Left colon (tissue), 2 donors: ENCODE measurements at places on chromosomes 16 and 17. TPM values are rescaled to one million over a fixed set of nuclear protein-coding genes. Genes with fewer than 3 reads are reported as not detected.
A peak's percentile ranks its signal among the peaks of the same experiment; 100 is the strongest.

Gene MAP3K14
- total RNA-seq = 13.0 TPM

Gene TMEM238L
- total RNA-seq = 95.0 TPM

Gene RPL23
- total RNA-seq = 836 TPM

Gene RNF167
- total RNA-seq = 96.5 TPM

Gene NSMCE1
- 44.7 TPM for total RNA-seq

Gene CLEC18A
- total RNA-seq = 2.0 TPM

Gene PLCG2
- 16.7 TPM for total RNA-seq

Gene TBX2
- total RNA-seq = 11.7 TPM

Gene PROCA1
- total RNA-seq = 1.8 TPM

Gene FNDC8
- total RNA-seq = not detected

Gene BAIAP2
- 20.8 TPM for total RNA-seq

DNA sequence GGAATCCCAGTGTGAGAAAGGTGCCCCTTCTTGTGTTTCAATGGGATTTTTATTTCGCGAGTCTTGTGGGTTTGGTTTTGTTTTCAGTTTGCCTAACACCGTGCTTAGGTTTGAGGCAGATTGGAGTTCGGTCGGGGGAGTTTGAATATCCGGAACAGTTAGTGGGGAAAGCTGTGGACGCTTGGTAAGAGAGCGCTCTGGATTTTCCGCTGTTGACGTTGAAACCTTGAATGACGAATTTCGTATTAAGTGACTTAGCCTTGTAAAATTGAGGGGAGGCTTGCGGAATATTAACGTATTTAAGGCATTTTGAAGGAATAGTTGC lies 567 bp downstream of the UBB start:
- DNase-seq = peak; percentile 22

- peak; percentile 65 for DNase-seq
These were observed 126.3 kb downstream of the ZNF778 start for GRCh38 chr16:89343501-89344457.

DNA sequence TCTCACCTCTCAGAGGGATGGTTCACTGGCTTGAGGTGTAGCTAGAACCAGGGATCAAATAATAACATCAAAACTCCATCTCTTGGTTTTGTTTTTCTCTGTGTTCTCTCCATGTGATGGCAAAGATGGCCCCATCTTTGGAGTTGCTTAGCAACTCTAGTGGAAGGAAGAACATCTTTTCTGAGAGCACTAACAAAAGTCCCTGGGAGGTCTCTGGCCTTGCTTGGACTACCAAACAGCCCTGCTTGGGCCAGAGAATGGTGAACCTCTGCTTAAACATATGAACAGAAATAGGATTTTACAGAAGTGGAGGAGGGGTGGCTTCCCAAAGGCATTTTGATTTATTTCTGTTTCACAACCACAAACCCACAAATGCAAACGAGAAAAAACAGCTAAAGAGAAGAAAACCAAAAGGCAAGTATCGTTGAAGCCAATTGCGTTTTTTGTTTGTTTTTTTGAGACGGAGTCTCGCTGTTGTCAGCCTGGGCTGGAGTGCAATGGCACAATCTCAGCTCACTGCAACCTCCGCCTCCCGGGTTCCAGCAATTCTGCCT lies 13.2 kb downstream of the GABARAPL2 start:
- DNase-seq = no peak

DNA sequence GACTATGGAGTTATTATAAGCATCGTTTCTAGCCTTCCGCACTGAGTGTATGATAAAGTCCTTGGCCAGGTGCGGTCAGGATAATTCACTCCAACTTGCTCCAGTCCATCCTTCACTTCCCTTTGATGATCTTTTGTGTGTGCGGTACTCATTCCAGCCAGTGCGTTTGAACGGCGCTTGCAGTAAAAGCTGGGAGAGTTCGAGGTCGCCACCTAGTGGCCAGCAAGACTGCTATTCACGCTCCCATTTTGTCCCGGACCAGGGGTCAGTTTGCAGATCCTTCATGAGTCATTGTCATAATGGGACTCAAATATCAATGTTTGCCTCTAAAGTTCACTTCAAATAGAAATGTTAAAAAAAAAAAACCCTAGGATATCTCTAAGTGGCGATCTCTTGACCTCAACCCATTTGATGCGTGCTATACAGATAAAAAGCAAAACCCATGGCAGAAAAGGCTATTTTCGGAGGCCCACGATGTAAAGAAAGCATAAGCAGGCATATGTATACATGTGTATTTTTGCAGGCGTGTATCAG lies 417.1 kb downstream of the TMEM114 start:
- DNase-seq = peak; percentile 75

DNA sequence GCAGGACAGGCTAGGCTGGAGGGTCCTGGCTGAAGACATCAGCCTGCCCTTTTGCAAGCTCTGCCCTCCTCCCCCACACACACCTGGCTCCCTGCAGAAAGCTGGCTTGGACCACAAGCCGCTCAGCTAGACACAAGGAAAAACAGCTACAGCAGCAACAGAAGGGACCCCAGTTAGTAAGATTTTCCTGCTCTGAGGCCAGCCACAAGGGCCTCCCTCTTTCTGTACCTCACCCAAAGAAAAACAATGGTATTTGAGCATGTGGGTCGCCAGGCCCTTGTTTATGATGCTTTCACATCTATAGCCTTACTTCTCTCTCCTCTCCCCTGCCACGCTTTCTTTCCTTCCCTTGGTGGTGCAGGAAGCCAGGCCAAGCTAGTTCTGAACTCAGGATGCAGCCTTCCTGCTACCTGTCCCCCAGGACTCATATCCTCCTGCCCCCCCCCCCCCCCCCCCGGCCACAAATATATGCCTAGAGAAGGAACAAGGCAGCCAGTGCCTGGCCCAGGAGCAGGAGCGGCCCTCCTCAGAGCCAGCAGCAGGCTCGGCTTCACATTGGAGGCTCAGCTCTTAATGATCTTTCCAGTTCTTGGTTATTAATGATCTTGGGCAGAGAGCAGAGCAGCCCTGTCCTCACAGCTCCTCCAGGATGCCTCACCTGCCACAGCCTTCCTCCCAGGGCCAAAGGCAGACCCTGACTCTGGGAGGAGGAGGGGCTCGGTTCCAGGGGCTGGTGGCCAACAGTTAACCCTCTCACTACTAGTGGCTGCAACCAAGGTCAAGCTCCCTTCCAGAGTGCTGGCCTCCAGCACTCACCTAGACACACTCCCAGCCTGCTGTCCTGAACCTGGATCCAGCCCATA lies 19.5 kb downstream of the GRIN2C start:
- DNase-seq = no peak

- DNase-seq = no peak
These were observed 24.7 kb upstream of the ICAM2 start for GRCh38 chr17:64045176-64045575.

GRCh38 chr16:56408379-56409098 lies 16.8 kb downstream of the AMFR start:
- DNase-seq = peak; percentile 18

DNA sequence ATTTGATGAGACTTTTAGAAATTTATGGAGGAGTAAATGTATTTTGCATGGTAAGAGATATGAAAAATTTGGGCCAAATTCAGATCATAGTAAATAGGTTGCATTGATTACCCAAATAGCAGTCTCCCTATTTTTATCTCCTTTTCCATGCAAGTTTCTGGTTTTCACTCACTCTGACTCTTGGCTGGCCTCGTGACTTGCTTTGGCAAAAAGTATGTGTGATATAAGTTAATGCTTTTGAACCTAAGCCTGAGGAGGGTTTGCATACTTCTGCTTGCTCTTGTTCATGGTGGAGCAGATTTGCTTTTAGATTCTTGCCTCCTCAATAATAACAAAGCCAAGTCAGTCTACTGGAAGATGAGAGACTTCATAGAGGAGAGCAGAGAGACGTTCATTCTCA lies 1045.9 kb upstream of the CDH8 start:
- DNase-seq = no peak

- no peak for DNase-seq
These were observed 23.8 kb downstream of the EPN2 start for GRCh38 chr17:19260958-19261357.

GRCh38 chr16:78490431-78490830 lies 391.0 kb downstream of the WWOX start:
- no peak for DNase-seq

GRCh38 chr17:3033741-3034577 lies 29.4 kb downstream of the OR1D5 start:
- DNase-seq = no peak

GRCh38 chr16:425740-426114 lies 278 bp downstream of the RAB11FIP3 start:
- no peak for DNase-seq

DNA sequence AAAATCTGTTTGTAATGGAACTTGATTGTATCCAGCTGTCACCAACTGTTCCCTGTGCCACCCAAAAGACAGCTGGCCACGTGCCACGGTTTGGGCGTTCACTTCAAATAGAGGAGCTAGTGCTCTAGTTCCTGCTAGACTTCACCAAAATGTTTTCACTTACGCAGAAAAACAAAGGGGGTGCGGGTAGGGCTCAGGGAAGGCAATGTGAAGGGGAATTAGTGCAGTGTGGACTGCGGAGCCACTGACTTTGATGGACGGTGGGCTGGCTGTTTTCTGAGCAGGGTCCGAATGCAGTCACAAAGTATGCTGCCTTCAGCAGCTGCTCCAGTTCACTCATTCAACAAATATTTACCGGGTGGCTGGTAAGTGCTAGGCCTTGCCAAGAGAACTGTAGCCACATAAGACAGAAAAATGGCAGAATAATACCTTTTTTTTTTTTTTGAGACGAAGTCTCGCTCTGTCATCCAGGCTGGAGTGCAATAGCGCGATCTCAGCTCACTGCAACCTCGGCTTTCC lies 7.6 kb upstream of the CYTH1 start:
- DNase-seq = peak; percentile 91

GRCh38 chr17:67123699-67124098 lies 79.3 kb downstream of the CACNG1 start:
- no peak for DNase-seq

- DNase-seq = no peak
These were observed 234.3 kb downstream of the ABCC12 start for GRCh38 chr16:47921535-47921934.

- no peak for DNase-seq
These were observed 834 bp downstream of the FLYWCH1 start for GRCh38 chr16:2912330-2913199.

- DNase-seq = peak; percentile 44
These were observed 59.9 kb downstream of the OR1D5 start for GRCh38 chr17:3003296-3004149.

DNA sequence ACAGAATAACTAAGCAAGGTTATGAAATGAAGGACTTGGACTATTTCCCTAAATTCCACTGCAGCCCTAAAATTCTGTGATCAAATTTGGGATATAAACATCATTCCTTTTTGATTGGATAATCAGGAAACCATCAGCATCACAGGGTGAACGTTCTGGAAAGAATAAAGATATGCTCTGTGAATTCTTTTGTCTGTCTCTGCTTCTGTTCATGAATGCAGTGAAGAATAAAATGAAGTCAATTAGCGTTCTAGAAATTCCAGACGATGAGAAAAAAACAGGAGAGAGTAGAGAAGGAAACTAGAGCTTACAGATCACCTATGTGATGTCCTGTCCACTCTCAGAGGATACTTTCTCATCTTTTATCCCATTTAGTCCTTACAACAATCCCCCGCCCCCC lies 295.1 kb upstream of the SOX9 start:
- no peak for DNase-seq

- DNase-seq = no peak
These were observed 37.4 kb downstream of the ZDHHC7 start for GRCh38 chr16:84973776-84974523.

GRCh38 chr17:80800481-80801391 lies 190.9 kb upstream of the CHMP6 start:
- no peak for DNase-seq

GRCh38 chr16:81112453-81112852 lies 16.3 kb upstream of the GCSH start:
- DNase-seq = no peak

DNA sequence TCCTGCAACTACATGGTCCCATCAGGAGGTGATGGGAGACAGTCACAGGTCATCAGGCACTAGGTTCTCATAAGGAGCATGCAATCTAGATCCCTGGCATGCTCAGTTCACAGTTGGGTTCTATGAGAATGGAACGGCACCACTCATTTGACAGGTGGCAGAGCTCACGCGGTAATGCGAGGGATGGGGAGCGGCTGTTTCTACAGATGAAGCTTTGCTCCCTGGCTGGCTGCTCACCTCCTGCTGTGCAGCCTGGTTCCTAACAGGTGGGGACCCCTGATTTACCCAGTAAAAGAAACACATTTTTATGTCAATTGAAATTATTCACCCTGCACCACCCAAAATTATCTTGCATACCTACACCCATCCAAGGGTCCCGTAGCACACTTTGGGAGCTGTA lies 42.7 kb upstream of the ZNHIT3 start:
- no peak for DNase-seq

DNA sequence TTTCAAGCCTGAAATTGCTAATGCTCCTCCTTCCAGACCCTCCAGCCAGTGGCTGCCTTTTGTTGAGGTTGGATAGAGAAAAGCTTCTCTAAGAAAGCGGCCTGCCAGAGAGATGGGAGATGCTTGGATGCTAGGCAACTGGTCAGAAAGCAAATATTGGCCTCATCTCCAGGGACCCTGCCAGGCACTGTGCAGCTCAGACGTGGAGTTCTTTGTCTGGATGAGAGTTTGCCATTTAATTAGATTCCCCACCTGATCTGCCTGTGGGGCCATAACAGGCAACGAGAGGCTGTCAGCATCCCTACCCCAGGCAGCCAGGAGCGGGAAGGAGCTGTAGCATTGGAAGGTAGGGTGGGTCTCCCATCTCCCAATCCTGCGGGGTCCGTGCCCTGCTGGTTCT lies 52.7 kb downstream of the ASIC2 start:
- DNase-seq = no peak

DNA sequence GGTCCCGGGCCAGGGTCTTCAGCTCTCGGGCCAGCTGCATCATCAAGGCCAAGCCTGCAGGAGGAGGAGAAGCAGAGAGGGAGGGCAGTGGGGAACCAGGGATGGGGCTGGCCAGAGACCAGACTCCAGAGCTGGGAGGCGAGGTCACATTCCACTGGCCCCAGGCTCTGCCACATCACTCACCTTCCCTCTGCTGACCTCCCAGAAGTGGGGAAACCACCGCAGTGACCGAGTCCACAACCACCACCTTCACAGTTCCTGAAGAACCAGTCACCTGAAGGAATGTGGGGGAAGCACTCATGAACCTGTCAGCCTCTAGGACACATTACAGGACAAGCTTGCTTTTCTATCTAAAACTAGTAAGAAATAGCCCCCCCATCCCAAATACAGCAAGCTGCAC lies 16.4 kb downstream of the RAD51D start:
- no peak for DNase-seq

- DNase-seq = no peak
These were observed 6.5 kb upstream of the QRICH2 start for GRCh38 chr17:76314392-76315227.

DNA sequence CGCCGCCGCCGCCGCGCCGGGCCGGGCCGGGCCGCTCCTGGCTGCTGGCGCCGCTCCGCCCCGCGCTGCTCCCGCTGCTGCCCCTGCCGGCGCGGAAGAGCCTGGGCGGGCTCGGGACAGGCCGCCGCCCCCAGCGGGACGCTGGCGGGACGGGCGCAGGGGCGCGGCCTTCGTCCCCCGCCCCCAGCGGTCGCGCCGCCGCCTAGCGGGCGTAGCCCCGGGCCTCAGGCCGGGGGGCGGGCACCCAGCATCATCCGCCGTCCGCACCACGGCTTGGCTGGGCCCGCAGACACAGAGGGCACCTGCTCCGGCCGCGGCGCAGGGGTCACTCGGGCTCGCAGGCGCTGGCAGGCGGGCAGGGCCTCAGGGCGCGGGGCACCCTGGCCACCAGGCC lies at the start of gene AMFR:
Gene AMFR, minus strand, starts transcription at position 107 of the 394 bp plus-strand sequence. CDS start 218 bp downstream, outside the sequence.
- DNase-seq = peak; percentile 55
